ENCODE measurements at places on chromosomes 2 and 18.

DNA sequence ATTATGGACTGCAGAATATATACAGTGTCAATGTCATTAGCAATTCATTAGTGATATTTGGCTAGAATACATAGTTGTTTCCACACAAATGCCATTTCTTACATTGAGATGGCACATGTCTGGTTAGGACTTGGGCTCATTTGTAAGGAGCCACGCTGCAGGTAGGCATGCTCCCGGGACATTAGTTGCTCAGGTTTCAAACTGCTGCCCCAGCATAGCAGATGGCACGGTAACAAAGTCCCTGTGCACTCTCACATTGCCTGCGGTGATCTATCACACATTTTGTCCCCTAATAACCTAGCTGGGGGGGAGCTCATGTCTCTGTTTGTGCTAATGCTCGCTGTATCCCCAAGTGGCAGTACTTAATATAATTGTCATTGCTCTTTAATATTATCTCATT is 185.1 kb downstream of the NEDD4L start:
- no peak for DNase-seq

GRCh38 chr2:65349863-65350262 is 82.5 kb downstream of the SPRED2 start:
- DNase-seq, result no peak

DNA sequence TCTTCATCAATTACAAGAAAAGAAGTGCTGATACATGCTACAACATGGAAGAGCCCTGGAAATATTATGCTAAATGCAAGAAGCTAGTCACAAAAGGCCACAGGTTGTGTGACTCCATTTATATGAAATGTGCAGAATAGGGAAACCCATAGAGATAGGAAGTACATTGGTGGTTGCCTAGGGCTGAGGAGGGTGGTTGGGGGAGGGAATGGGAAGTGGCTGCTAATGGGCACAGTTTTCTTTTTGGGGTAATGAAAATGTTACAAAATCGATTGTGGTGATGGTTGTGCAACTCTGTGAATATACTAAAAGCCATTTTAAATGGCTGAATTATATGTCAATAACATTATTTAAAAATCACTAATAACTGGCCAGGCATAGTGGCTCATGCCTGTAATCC is 24.3 kb upstream of the RESP18 start:
- no peak for DNase-seq

DNA sequence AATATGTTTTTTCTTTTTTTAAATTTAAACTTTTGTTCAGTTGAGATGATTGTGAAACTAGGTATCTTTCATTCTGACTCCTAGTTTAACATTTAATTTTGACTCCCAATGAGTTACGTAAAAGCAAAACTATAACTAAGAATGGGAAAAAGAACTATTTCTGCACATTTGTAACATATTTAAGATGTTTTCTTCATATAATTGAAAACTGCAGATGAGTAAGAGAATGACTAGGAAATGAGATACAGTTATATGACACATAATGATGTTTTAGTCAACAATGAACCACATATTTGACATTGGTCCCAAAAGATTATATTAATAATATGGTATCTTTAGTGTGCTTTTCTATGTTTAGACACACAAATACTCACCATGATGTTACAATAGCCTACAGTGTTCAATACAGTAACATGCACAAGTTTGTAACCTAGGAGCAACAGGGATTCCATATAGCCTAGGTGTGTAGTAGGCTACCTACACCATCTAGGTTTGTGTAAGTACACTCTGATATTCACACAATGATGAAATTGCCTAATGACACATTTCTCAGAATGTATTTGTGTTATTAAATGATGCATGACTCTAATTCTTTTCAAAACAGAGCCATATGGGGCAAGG is 12.6 kb downstream of the ERMN start:
- DNase-seq, result no peak

DNA sequence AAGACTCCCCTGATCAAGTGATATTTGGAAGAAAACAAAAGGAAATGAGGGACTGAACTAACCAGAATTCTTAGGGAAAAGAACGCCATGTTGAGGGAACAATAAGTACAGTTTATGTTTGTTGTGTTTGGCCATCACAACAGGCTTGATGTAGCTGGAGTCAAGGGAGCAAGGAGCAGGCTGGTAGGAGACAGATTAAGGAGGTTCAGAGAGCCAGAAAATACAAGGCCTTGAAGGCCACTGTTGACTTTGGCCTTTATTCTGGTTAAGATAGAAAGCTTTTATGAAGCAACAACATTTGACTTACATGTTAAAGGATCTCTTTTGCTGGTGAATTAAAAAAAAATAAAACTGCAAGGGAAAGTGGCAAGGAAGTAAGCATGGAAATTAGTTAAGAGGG is 754.1 kb upstream of the SLC8A1 start:
- DNase-seq, result no peak

GRCh38 chr2:132923787-132924186 is 253.8 kb upstream of the LYPD1 start:
- no peak for DNase-seq

DNA sequence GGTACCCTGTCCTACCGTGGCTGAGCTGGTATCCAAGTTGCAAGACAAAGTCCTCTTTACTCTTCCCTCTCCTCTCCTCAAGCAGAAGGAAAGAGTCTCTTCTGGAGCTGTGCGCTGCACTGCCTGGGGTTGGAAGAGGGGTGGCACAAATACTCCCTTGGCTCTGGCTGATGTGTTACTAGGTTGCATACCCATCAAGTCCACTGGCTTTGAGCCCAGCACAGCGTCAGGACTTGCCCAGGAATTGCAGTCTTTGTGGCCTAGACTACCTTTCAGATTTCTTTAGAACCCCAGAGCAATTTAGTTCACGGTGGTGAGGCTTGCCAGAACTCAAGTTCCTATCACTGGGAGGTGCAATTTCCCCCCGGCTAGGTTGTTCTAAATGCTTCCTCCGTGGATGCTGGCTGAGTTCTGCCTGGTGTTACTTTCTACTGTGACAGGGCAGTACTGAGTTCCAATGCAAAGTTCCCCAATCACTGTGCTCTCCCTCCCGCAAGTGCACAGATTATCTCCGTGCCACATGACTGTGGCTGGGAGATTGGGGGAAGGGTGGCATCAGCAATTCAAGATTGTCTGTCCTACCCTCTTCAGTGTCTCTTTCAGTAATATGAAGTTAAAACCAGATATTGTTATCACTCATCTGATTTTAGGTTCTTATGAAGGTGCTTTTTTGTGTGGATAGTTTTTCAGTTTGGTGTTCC is 13.4 kb downstream of the MYO3B start:
- no peak for DNase-seq

- DNase-seq, result no peak
Measured at GRCh38 chr2:31150120-31150670, 12.0 kb upstream of the GALNT14 start.

GRCh38 chr2:108325756-108326155 is 37.1 kb downstream of the SULT1C2 start:
- no peak for DNase-seq

DNA sequence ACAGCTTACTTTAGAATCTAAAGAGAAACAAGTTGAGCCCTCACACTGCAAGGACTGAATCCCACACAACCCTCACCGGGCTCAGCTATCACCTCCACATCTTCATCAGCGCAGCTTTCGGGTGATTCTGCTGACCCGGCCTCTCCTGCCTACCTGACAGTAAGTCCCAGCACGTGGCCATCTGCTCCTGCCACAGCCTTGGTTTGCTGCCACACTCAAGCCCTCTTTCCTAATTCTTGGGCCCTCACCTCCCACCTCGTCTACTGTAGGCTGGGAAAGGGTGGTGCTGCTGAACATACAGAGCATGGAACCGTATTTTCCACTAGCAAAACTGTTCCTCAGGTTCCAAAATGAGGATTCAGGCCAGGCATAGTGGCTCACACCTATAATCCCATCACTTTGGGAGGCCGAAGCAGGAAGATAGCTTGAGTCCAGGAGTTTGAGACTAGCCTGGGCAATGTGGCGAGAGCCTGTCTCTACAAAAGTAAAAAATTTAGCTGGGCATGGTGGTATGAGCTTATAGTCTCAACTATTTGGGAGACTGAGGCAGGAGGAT is 55.3 kb upstream of the HAAO start:
- DNase-seq, result no peak

- no peak for DNase-seq
Measured at GRCh38 chr2:158130832-158131473, 29.3 kb downstream of the UPP2 start.

- DNase-seq, result no peak
Measured at GRCh38 chr18:49344096-49344495, 116.3 kb downstream of the DYM start.

DNA sequence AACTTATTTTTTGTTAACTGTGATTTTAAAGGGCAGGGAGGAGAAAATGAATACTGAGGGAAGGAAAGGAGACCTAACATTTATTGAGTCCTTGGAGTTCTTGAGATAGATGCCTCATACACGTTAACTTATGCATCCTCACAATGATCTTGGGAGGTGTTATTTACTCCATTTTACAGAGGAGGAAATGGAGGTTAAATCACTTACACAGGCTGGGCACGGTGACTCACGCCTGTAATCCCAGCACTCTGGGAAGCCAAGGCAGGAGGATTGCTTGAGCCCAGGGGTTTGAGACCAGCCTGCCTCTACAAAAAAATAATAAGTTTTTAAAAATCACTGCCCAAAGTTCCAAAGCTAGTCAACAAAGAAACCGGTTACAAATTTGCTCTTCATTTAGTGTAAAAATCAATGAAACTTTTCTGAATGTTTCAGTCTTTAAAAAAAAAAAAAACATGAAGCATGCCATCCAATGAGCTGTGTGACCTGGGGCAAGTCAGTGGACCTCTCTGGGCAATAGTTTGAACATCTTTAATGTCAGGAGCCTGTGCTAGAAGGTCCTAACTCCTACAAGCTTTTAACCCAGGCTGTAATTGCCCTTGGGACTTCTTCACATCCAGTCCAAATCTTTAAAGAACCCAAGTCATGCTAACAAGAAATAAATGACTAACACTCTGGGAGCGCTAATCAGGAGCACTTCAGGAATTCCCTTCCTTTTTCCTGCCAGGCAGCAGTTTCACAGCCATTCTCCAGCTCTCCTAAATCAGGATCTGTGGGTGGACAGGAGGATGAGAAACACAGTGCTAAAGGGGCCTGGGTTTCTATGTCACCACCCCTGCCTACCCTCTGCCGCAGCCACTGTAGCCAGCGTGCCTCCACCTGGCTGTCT is 176.4 kb downstream of the TMEM247 start:
- no peak for DNase-seq

- DNase-seq, result no peak
Measured at GRCh38 chr2:2647141-2647541, 316.1 kb upstream of the MYT1L start.

DNA sequence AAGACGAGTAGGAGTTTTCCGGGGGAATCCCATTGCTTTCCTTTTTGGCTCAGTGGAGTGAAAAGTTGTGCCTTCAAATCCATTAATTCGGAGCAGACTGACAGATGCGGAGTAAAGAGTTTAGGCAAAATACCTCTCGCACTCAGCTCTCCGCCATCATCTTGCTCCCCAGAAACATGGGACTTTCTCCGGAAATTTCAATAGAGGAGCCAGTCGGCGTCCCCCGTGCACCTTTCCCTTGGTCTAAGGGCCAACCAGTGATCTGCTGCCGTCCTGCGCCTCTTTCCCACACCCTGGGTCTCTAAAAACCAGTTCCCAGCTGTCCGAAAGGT is 318 bp downstream of the TYW5 start:
- no peak for DNase-seq

DNA sequence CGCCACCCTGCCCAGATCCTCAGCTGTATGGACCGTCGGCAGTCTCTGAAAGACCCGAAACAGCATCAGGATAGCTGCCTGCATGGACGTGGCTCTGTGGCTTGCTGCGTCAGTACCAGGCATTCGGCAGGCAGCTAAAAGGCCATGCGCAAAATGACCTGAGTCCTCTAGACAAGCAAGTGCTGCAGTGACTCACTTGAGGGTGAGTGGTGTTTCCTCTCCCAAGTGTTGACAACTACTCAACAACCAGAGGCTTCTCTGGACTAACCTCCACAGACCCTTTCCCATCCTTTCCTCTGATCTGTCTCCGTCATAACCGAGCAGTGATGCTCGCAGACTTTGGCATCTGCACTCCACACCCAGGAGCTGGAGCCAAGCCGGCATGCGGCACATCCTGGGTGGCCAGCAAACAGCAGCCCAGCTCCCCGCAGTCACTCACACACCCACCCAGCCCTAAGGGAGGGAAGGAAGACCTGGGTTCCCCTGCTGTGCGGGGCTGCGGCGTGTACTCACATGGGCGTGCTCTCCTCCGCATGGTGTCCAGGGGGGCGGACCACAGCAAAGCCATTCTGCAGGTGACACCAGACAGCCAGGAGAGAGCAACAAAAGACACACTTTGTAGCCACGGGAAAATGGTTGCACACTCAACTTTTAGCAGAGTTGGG is 239.3 kb downstream of the TWIST2 start:
- no peak for DNase-seq

DNA sequence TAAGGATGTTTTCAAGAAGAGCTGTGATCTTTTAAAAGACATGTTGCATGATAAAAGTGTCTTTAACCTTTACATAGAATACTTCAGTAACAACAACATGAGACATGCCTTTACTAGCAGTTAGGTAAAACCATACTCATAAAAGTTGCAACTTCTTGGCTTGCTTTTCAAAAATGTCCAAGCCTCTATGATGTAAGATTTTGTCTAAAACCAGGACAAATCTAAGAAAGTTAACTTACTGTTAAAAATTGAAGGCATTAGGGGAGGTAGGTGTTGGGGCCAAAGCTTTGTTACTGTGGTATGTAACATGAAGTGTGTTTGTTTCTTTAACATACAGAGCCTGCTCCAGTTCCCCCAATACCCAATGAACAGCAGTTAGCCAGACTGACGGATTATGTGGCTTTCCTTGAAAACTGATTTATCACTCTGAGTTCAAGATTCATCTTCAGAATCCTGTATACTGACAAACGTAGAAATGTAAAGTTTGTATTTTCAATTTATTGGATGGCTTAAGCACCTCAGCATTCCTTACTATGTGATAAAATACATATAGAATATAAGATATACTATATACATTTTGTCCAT is 11.7 kb downstream of the COPS8 start:
- no peak for DNase-seq

DNA sequence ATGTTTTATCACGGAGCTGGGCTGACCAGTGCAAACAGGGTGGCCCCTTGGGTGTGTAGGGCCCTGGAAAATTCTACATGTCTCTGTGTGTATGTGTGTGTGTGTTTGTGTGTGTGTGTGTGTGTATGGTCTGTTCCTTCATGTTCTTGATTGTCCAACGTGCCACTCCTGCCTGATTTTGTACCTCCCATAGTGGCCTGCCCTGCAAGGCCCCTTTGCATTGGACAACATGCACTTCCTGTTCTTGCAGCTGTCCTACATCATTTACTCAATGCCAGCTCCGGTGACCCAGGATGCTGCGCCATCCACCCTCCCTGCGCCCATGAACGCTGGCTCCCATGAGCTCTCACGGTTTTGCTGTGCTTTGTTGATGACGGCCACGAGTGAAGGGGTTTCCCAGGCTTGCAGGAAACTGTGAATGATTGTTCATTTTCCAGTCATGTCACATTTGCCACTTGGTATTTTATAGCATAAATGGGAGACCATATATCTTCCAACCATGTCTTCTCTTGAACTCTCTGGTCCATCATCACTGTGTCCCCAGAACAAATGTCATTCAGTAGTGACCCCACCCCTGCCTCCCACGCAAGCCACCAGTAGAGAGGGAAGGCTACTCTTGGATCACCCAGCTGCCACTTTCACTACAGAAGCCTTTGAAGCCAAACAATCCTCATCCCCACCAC is 69.7 kb upstream of the NCK2 start:
- DNase-seq, result no peak
